ENCODE measurements at places on chromosomes 2 and 18. TPM values are rescaled to one million over a fixed set of nuclear protein-coding genes. Genes with fewer than 3 reads are reported as not detected.

GRCh38 chr2:101987832-101988231, 3.9 kb upstream of the IL1R2 start:
- H3K27ac ChIP-seq: no peak overlapping the region
- no peaks in the 10 kb centered on the region for H3K36me3 ChIP-seq

DNA sequence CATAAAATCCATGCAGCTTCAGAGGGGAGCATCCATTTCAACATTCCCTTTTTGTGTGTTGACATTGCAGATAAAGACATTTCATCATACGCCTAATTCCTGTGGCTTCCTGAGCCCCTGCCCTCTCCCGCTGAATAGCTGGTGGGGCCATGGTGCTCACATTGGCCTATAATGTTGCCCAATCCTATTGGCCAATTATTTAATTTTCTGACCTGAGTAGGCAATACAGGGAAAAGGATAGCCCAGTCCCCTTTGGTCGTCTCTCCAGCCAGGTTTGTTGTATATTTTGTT, 163.8 kb upstream of the MYCN start:
- H3K27me3 ChIP-seq: no peaks in the 10 kb centered on the region
- no peak for DNase-seq
- no peaks in the 10 kb centered on the region for H3K36me3 ChIP-seq
- no peak overlapping the region for H3K4me3 ChIP-seq
- no peaks in the 10 kb centered on the region for H3K4me1 ChIP-seq
- H3K27ac ChIP-seq: no peak overlapping the region

- no peak for DNase-seq
- H3K4me1 ChIP-seq: peaks cover 20% of the 10 kb centered on the region
- no peak overlapping the region for H3K4me3 ChIP-seq
- H3K36me3 ChIP-seq: no peaks in the 10 kb centered on the region
- H3K27ac ChIP-seq: no peak overlapping the region
- H3K27me3 ChIP-seq: no peaks in the 10 kb centered on the region
Measured at GRCh38 chr2:54081574-54081973, 33.8 kb upstream of the ACYP2 start.

GRCh38 chr2:27496357-27497287, at the start of gene GCKR:
Gene GCKR, plus strand, starts transcription at chr2:27496839. Its CDS starts 66 bp downstream, at chr2:27496905.
- peaks cover 13% of the 10 kb centered on the region for H3K4me1 ChIP-seq
- H3K27me3 ChIP-seq: peaks cover 56% of the 10 kb centered on the region
- peaks cover 7% of the 10 kb centered on the region for H3K36me3 ChIP-seq
- peak within 1 kb of the TSS; percentile 79 for H3K4me3 ChIP-seq
- no peak for DNase-seq
- H3K27ac ChIP-seq: no peak within 1 kb of the TSS

The DNER gene
- polyA plus RNA-seq: not detected

The PFN4 gene
- polyA plus RNA-seq: not detected

Data from naive B cell (primary cell).